ENCODE measurements at places on chromosomes 5 and 9.

GRCh38 chr5:147464211-147464610, 45.7 kb downstream of the DPYSL3 start:
- DNase-seq: no peak

- DNase-seq: no peak
Measured at GRCh38 chr5:5699062-5699461, 276.6 kb downstream of the ICE1 start.

DNA sequence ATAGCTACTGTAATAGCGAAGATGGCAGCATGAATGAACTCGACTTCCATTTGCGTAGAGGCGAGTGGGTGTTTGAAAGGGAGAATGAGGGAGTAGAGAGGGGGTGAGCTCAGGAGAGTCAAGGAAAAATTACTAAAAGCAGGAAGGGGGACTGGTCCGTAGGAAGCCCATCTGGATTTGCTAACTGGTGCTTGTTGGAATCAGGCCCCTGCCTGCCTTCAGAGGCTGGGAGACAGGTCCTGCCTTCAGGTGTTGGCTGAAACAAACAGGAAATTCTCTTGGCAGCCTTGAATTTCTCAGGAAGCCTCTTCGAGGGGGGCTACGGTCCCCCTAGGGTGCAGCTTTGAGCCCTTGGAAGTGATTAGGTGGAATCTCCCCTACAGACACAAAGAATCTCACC, 121.7 kb downstream of the OLFM1 start:
- DNase-seq: no peak

GRCh38 chr9:113598883-113599282, 135.4 kb downstream of the RGS3 start:
- DNase-seq: no peak

- no peak for DNase-seq
Measured at GRCh38 chr9:87267251-87268070, 230.2 kb upstream of the DAPK1 start.

DNA sequence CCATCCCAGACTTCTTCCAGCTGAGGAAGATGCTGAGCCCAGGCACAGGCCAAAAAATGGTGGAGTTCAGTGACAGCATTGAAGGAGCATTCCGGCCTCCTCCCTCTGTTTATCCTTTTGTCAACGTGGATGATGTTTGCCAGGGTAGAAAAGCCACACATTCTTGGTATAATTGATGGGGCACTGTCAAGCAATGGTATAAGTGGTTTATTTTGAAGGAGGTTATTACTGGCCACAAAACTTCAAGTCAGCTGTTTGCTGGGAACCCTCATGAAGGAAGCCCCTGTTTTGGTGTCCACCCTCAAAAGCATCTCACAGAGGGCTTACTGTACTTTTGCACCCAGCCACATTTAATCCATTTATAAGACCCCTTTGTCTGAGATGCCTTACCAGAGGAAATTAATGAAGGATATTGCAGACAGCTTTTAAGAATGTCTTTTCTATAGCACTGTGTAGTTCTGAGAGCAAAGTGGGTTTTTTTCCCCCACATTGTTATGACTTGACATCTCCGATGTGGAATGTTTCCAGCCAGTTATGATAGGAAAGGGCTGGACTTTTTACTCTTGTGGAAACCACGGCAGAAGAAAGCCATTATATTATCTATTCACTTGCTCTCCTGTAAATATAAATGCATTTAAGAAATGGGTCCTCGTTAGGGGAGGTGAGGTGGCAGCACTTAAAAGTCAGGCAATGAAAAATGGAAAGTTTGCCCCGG, 95.5 kb upstream of the SPATA31D4 start:
- DNase-seq: no peak

DNA sequence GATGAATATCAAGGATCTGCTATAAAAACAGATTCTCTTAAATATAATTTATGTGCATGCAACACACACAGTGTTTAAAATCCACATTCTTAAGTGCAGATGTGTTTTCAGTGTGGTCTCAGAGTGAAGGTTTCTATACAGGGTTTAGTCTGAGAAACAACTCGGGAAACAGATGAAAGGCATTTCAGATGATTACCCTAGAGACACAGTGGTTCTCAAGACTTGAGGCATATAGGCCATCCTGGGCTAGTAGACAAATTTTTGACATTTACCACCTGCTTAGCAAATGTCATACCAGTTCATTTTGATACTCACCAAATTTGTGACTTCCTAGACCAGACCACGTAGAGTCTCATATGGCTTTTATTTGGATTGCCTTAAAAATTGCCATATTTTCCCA, 216.5 kb downstream of the ARL15 start:
- DNase-seq: no peak

GRCh38 chr9:130110596-130111021, 56.9 kb downstream of the GPR107 start:
- no peak for DNase-seq
